ENCODE measurements at places on chromosomes 11 and 22.

GRCh38 chr11:8047382-8047781 is 33.6 kb upstream of the TUB start:
- DNase-seq, result no peak

DNA sequence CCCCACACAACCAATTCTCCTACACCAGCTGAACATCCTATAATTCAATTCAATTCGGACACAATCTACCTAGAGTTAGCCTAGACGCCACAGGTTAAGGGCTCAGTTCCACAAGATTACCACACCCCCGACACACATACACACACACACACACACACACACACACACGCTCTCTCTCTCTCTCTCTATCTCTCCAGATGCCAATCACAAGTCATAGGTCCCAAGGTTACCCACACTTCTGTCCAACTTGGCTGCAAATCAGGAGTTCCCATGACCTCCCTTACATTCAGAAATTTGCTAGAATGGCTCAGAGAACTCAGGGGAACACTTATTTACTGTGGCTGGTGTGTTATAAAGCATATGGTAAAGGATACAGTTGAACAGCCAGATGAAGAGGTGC is 204.0 kb downstream of the DBX1 start:
- no peak for DNase-seq

GRCh38 chr22:46107753-46108563 is 42.4 kb upstream of the PPARA start:
- DNase-seq, result no peak

GRCh38 chr11:115077740-115078139 is 399.4 kb downstream of the NXPE2 start:
- no peak for DNase-seq

DNA sequence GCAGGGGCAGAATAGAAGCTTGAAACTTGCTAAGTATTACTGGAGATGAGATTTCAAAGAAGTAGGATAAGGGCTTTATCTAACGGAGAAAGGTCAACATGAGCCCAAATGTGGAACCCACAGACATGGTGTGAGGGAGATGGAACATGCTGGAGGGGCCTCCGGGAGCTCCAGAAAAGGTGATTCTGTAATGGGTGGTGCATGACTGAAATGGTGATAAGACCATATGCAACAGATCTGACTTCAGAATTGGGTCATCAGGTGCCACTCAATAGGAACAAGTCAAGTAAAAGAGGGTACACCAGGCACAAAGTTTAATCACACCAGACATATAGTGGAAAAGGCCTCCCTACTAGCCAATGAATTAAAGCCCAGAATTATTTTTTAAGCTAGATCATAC is 7.9 kb upstream of the CEP295 start:
- no peak for DNase-seq

Data from iPS-NIHi11 (cell line).